ENCODE measurements at places on chromosomes 12 and 14. TPM values are rescaled to one million over a fixed set of nuclear protein-coding genes. Genes with fewer than 3 reads are reported as not detected.

Gene APOF
- not detected for total RNA-seq

Gene ZNF605
- total RNA-seq, result 15.4 TPM

Gene SLC2A14
- 1.8 TPM for total RNA-seq

Gene CLEC6A
- not detected for total RNA-seq

Gene C12orf57
- total RNA-seq, result 54.8 TPM

Gene SYT10
- not detected for total RNA-seq

Gene PRB2
- total RNA-seq, result not detected

Gene OR4N5
- total RNA-seq, result not detected

Gene POTEG
- not detected for total RNA-seq

Gene KCNJ8
- total RNA-seq, result not detected

Gene NEUROD4
- total RNA-seq, result not detected

Gene GPR65
- total RNA-seq, result 13.7 TPM

Gene RILPL1
- 0.67 TPM for total RNA-seq

Gene GALNT9
- total RNA-seq, result not detected

Gene CCDC38
- total RNA-seq, result 0.42 TPM

Gene NANOG
- total RNA-seq, result not detected

Gene NGDN
- total RNA-seq, result 60.5 TPM

Gene STYK1
- total RNA-seq, result not detected

Gene TARBP2
- 45.7 TPM for total RNA-seq

Gene PLCZ1
- total RNA-seq, result not detected

Gene P2RX4
- 19.5 TPM for total RNA-seq

Gene KERA
- not detected for total RNA-seq

Gene TSHR
- 0.17 TPM for total RNA-seq

Gene RAD52
- total RNA-seq, result 15.0 TPM

Gene CLEC2D
- 437 TPM for total RNA-seq

Gene MLEC
- 60.6 TPM for total RNA-seq

Gene MANSC4
- not detected for total RNA-seq

Gene LHX5
- total RNA-seq, result not detected

Gene ACSM4
- not detected for total RNA-seq

Gene RNU4-1
- total RNA-seq, result 3,997 TPM

Gene PXN
- 1.7 TPM for total RNA-seq

Gene GRIN2B
- not detected for total RNA-seq

Gene CELA1
- total RNA-seq, result not detected
